Right ventricle myocardium inferior (tissue), 1 donor: ENCODE measurements at places on chromosomes 4 and X.

DNA sequence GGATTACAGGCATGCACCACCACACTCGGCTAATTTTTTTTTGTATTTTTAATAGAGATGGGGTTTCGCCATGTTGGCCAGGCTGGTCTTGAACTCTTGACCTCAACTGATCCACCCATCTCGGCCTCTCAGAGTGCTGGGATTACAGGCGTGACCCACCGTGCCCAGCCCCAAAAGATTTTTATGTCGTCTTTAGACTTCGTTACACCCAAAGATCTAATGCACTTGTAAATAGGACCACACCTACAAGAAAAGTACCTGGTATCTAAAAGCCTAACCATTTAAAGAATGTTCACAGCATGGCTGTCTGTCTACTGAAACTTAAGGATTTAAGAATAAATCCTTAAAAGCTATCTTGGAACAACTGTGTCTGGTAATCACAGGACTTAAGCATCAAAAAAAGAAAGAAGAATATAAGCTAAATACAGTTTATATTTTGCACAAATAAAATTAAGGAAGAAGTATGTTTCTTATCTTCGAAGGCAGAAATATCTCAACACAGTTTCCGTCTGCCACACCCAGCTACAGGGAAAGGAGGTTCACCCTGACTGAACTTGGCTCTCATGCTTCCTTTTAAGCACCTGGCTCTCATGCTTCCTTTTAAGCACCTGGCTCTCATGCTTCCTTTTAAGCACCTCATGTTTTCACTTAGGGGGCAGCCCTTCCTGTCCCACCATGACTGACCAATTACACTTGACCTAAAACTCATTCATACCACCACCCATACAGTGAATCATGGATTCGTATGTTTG lies 92.0 kb upstream of the STS start:
- DNase-seq = no peak

GRCh38 chr4:79653871-79654270 lies 245.8 kb upstream of the GK2 start:
- DNase-seq = no peak

GRCh38 chr4:56655627-56656345 lies 25.3 kb downstream of the HOPX start:
- DNase-seq = no peak

DNA sequence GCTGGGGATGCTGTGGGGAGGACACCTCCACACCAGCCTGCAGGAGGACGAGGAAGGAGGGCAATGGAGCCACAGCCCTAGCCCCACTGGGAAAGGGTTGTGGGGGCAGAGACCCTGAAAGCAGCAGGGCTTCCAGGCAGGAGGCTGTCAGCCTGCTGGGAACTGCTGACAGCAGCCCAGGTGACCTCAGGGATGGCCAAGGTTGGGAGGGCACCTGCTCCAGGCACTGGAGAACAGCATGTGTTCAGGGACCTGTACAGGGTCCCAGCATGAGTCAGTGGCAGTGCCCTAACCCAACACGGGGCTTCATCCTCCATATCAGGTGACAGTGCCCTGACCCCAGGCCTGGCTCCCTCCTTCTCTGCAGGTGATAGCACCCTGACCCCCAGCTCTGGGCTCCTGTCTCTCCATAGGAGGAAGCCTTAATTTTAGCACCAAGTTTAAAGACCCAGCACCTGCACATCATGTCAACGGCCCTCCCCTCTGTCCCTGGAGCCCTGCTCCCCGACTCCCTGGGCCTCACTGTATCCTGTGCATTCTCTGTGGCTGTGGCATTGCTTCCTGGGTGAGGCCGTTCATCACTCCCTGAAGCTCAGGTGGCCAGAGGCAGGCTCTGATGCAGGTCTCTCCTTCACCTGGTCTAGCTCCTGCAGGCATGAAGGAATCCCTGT lies 66.3 kb downstream of the CRMP1 start:
- no peak for DNase-seq

DNA sequence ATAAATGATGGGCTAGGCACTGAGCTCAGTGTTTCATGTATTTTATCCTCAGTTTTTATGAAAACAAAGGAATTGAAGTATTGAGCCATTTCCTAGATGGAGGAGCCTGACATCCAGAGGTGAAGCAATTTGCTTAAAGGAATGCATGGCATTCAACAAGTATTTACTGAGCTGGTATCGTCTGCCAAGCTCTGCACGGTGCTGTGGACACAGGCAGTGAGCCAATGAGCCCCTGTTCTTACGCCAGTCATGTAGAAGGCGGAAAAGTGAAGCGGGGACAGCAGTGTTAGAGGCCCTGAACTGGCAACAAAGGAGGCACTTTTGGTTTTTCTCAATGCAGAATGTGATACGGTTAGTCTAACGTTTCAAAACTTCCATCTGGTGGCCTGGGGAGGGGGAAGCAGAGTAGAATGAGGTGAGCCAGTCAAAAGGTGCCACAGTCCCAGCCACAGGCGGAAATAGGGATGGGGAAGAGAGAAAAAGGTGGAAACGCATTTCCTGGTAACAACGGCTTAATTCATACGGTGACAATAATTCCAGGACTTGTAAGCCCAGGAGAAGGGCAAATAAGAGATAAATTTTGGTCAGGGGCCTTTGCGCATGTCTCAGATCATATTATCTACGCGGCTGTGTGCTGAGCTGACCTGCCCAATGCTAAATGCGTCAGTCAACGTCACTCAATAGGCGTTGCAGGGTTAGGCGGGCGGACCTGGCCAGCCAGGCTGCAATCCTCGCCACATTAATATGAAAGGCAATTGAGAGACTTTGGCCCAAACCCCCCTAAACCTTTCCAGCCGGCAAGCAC lies 133.9 kb downstream of the AFAP1 start:
- DNase-seq = no peak

- peak; percentile 96 for DNase-seq
Measured at GRCh38 chr4:6716018-6716911, at the start of gene BLOC1S4. Gene BLOC1S4, plus strand, starts transcription at chr4:6716174. Its CDS starts 36 bp downstream, at chr4:6716210.

DNA sequence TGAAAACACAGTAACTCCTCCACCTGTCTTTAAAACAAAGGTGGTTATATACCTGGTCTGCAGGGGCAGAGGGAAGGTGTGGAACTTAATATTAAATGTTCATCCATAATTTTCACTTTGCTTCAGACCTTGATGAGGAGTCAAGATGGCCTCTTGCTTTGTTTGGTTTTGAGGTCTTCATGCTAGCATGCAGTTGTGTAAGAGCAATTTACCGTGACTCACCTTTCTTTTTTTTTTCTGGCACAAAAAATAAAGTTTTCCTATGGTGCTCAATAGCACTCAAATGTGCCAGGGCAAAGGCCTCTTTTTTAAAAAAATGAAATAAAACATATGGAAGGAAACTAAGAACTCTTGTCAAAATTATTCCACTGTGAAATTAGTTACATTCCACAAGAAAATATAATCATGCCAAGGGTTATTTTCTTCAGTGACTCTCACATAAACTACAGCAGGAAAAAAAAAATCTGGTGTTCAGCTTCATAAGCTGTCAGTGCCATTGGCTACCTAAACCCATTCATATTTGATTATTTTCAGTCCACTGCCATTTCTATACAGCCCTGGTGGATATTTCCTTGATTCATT lies 128.2 kb downstream of the SLC7A11 start:
- no peak for DNase-seq

GRCh38 chr4:92163348-92163747 lies 140.4 kb upstream of the GRID2 start:
- DNase-seq = no peak

DNA sequence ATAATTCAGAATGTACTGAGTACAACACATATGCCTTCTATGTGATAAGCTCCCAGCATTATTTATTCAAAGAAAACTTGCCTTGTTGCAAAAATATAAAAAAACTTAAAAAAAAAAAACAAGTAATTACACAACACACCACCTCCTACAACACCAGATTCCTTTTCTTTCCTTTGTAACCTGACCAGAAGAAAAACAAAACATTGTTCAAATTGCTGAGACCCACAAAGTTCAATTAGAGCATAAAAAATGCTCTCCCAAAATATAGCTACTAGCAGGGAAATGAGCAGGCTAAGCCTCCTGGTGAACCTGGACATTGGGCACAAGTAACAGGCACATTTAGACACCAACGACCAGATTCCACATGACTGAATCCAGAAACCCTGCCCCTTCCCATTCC lies 38.3 kb downstream of the MECP2 start:
- no peak for DNase-seq

DNA sequence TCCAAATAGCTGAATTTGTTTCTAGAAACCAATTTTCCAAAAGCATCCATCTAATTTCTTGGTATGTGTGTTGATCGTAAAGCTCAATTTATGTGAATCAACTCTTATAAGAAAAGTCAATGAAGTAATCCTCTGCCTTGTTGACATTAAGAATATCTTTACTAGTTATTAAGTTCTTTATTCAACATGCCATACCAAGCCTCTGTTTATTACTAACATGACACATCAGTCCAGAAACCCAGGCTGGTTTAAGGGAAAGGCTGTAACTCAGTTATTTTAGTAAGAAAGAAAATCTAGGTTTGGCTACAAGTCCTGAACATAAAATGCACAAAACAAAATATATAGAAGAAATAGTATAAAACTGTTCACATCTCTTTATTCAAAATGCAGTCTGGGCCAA lies 48.0 kb downstream of the KLHL34 start:
- no peak for DNase-seq

DNA sequence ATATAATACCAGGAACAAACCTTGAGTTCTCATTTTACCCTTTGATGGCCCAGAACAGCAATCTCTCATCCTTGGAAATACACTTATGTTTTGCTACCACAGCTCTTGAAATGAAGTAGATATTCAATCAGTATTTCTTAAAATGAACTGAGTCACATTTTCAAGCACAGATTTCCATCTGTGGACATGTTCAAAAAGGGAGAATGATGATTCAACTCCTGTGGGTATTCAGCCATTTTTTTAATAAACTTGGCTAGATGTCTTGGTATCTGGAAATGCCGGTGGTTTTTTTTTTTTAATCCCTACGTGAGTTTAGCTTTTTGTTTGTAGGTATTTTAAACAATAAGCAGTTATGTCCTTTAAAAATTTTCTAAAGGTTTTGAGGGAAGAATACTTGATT lies 64.2 kb upstream of the TRPC5OS start:
- no peak for DNase-seq

GRCh38 chrX:49915361-49916222 lies 6.8 kb upstream of the CLCN5 start:
- DNase-seq = no peak

- no peak for DNase-seq
Measured at GRCh38 chr4:74855879-74856278, 61.6 kb upstream of the BTC start.

DNA sequence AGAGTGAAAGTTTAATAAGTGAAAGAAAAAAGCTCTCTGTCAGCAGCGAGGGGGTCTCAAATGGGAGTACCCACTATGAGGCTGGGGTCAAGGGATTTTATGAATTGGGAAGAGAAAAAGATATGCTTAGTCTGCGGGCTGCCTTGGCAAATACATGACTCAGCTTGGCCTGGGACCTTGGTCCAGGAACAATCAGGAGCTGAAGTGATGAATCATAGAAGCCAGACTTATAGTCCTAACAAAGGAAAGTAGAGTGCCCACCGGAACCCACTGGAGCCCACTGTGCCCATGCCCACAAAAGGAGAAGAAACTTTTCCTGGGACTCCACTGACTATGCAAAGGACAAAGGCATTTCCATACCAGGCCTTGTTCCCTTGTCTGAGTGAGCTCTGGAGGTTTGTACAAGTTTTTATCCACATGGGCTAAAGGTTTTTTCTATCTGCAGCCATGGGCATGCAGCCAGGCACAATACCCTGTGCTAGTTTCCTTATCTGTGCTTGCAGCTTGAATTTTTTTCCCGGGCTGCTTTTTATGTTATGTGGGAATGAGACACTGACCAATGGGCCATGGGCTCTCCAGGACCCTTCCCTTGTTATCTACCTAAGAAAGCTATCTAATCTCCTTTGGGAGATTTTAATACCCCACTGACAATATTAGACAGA lies 201.7 kb downstream of the FAM133A start:
- no peak for DNase-seq

DNA sequence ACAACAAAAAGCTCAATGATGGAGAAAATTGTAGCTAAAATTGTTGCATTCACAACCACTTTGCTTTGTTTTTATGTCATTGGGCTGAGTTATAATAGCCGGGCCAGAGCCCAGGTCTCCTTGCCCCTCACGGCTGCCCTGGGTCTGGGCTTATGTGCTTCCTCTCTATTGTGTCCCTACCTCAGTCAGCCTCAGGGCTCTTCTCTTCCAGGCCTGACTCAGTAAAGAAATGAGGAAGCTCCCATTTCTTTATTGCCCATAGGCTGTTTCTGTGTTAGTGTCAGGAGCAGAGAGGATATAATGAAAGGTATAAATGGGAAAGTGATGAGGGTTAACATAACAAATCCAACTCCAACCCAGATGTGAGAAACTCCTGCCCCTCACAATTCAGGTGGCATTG lies 18.0 kb downstream of the BST1 start:
- no peak for DNase-seq

DNA sequence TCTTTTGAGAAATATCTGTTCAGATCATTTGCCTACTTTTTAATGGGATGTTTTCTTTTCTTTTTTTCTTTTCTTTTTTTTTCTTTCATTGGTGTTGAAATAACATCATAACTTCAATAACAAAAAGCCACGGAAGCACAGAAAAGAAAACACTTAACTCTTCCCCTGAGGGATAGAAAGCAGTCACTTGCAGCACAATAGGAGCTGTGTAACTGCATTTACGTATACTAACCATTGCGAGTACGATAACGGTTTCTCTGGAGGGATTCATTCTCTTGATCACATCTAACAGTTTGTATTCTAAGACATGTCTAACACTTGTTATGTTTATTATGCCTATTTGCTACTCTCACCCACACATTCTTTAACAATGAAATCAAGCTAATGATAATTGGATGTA lies 27.3 kb downstream of the C4orf46 start:
- DNase-seq = no peak

DNA sequence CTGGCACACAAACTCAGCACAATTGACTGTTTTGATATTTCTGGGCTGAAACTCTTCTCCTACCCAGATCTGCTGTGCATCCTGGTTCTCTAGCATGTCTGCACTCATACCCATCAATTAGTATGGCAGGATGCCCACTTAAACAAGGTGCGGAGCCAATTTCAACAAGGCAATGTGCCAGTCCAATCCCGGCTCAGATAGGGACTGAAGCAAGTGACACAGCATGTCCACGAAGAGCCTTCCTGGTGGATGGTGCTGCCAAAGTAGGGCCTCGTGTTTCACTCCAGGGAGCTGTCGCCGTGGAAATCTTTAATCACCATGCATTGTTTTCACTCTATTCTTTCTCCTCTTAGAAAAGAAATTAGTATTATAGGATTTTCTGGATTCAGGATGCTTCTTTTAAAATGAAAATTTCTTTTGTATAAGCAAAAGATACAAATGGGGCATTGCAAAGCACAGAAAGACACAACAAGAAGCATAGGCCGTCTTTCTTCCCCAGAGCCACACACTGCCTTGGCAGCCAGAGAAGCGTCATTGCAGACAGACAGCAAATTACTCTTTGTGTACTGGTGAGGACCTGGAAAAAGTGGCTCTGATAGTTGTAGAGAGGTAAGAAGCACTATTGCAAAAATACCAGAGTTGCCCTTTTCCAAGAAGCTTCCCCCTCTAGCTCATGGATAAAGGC lies 40.6 kb upstream of the LSM6 start:
- no peak for DNase-seq

- no peak for DNase-seq
Measured at GRCh38 chrX:17634542-17635207, 102.6 kb upstream of the SCML1 start.

- no peak for DNase-seq
Measured at GRCh38 chr4:169756971-169757574, 671 bp downstream of the HPF1 start.
